NCI-H524 (cell line): ENCODE measurements at places on chromosomes 16 and 17.
A peak's percentile ranks its signal among the peaks of the same experiment; 100 is the strongest.

DNA sequence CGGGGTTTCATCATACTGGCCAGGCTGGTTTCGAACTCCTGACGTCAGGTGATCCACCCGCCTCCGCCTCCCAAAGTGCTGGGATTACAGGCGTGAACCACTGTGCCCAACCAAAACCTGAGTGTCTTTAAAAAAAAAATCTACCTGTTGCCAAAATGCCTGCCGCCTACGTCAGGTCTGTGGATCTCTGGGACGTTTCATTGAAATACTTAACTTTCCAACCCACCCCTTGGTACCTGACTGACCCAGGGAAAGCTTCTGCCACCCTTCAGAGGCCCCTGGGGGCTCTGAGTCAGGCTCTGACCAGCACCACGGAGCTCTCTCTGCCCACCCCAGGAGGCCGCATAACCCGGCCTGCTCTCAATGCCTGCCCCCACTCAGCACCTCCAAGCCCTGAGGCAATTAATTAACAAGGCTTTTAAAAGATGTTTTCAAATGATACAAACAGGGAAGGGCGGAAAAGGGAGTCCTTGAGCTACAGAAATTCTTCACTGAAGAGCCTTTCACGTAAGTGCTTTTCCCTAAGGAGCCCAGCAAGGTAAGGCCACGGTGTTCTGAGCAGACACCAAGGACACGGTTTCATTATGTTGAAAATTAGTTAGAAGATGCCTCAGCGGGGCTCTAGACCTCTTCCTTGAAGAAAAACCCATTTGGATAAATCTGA, 29.3 kb upstream of the GSG1L start:
- no peak for DNase-seq

- DNase-seq, result no peak
These were observed 969.7 kb downstream of the CDH11 start for GRCh38 chr16:64151990-64152767.

- no peak for DNase-seq
These were observed 22.8 kb downstream of the COX11 start for GRCh38 chr17:54945671-54946070.

GRCh38 chr17:570388-570787, 144.3 kb downstream of the VPS53 start:
- DNase-seq, result no peak

DNA sequence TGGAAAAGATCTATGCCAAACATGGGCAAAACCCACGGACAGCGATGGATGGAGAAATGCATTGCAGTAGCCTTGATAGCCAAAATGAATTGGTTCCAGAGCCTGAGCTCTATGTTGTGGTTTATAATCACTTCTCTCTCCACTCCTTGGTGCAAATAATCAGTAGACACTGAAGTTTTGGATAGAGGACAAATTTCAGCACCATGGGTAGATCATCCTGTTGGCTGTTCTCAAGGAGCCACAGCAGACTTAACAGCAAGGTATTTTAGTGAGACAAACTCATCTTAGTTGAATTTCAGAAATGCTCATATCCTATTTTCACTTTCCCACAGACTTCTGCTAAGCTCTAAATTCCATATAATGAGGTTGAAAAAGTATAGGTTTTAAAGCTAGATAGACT, 88.3 kb upstream of the CCL1 start:
- DNase-seq, result no peak

GRCh38 chr16:2226245-2226793, 2.9 kb downstream of the E4F1 start:
- DNase-seq, result no peak

DNA sequence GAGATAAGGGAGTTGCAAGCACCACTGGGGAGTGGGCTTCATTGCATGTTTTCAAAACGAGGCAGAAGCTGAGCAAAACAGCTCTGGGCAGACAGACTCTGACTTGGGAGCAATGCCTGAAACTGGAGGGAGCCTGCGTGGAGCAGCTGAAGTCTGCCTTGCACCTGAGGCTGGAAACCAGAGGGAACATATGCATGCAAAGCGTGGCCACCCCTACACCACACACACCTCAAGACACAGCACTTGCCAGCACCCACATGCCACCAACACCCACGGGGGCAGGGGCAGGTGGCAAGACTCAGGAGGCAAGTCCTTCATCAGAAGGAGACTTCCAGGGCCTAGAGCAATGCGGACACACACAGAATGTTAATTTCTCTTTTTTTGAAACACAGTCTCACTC, 45.8 kb downstream of the COTL1 start:
- no peak for DNase-seq

GRCh38 chr17:65154770-65155589, 17.8 kb downstream of the RGS9 start:
- peak; percentile 86 for DNase-seq
